Activated T-helper 1 cell treated with anti-CD3 and anti-CD28 coated beads, Interleukin-2, amount 50 U/mL, for 16 hours (primary cell): ENCODE measurements at places on chromosomes 2 and 18.

DNA sequence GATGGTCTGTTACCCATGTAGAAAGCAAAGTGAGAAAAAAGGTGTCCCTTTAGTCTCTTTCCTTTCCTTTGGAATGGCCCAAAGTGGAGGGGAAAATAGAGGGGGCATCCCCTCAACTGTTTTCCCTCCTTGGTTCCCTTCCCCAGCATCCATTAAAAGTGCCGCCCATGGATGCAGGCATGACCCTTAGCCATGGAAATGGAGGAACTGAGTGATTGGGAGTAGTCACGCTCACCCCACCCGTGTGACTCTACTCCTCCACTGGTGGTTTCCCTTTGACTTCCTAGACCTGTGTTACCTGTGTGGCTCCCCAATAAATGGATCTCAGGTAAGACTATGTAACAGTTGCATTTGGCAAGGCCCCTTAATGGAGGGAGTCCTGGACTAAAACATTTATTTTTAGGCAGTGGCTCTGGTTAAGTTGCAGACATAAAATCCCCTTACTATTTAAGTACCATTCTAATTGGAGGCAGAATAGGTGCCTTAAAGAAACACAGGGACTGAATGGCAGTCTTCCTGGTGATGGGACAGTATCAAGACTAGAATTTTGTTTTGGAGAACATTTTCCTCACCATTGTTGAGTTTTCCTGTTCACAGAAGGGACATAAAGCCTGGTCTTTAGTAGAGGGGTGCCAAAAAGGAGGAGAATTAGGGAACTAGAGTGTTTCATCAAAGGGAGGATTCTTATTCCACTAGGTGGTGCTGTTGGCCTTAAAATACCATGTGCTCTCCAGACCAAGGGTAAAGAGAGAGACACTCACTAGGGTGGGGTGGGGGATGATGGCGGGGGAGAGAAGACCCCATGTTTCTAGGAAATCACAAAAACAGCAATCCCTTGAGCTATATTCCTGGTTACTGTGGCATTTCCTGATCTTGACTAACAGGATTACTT lies 25.7 kb upstream of the PLA2R1 start:
- DNase-seq: no peak

GRCh38 chr2:16437189-16437588 lies 228.4 kb downstream of the CYRIA start:
- no peak for DNase-seq

DNA sequence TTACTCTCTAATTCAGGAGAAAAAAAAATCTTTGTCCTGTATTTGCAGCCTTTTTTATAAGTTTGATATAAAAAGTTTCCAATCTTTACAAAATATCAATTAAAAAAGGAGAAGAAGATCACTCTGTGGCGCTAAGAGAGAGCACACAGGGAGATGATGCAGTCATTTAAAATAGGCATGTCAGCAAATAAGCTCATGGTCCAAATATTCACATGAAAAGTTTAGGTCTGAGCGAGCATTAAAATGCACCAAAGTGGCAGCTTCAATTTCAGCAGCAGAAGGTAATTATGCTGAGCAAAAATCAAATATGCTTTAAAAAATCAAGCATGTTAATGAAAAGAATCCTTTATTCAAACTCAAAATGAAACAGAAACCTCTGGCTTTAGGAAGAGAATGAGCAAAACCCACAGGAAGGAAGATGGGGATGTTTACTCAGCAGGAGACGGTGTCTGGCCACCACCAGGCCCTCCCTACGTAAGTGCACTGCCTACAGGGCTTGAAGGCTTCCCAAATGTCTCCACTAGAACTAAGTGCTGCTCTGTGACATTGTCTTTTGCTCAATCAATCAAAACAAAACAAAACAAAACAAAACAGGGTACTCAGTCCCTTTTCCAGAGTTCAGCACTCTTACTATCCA lies 120.4 kb downstream of the L3MBTL4 start:
- no peak for DNase-seq

GRCh38 chr2:28640260-28640907 lies 111.2 kb upstream of the PPP1CB start:
- DNase-seq: no peak

GRCh38 chr2:5176764-5177163 lies 515.4 kb upstream of the SOX11 start:
- no peak for DNase-seq

- DNase-seq: no peak
Measured at GRCh38 chr2:221629468-221629867, 57.4 kb upstream of the EPHA4 start.

GRCh38 chr2:239245872-239246721 lies 154.7 kb downstream of the HDAC4 start:
- no peak for DNase-seq

GRCh38 chr2:120776649-120777048 lies 41.0 kb downstream of the GLI2 start:
- no peak for DNase-seq

DNA sequence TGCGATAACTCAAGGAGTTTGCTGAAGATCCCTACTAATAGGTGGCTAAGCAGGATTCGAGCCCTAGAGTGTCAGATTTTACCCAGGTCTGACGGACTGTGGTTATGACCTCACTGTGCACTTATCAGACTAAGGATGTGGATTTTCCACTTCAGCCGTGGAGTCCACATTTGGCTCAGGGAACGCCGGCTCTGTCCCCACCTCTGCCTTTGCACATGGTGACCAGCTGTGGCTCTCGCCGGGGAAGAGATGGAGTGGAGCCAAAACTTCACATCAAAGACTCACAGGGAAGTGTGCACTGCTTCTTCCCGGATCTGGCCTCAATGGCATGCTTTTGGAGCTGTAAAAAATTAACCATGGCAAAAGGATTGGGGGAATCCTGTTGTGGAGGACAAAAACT lies 249.3 kb upstream of the APCDD1 start:
- DNase-seq: no peak

- no peak for DNase-seq
Measured at GRCh38 chr2:41920812-41921211, 127.0 kb upstream of the PKDCC start.

GRCh38 chr2:25672494-25673299 lies 680 bp downstream of the DTNB start:
- DNase-seq: peak; percentile 52
